ENCODE measurements at places on chromosomes 13 and 19. TPM values are rescaled to one million over a fixed set of nuclear protein-coding genes. Genes with fewer than 3 reads are reported as not detected.

GRCh38 chr19:38877781-38878574 is at the start of gene RINL:
Gene RINL, minus strand, starts transcription at chr19:38878275. Its CDS starts 1,533 bp downstream, at chr19:38876742.
- DNase-seq, result peak; percentile 42

- no peak for DNase-seq
These were observed 10.4 kb downstream of the ZNF93 start for GRCh38 chr19:19911150-19911549.

- no peak for DNase-seq
These were observed 191.5 kb downstream of the ZNF536 start for GRCh38 chr19:30563691-30564090.

DNA sequence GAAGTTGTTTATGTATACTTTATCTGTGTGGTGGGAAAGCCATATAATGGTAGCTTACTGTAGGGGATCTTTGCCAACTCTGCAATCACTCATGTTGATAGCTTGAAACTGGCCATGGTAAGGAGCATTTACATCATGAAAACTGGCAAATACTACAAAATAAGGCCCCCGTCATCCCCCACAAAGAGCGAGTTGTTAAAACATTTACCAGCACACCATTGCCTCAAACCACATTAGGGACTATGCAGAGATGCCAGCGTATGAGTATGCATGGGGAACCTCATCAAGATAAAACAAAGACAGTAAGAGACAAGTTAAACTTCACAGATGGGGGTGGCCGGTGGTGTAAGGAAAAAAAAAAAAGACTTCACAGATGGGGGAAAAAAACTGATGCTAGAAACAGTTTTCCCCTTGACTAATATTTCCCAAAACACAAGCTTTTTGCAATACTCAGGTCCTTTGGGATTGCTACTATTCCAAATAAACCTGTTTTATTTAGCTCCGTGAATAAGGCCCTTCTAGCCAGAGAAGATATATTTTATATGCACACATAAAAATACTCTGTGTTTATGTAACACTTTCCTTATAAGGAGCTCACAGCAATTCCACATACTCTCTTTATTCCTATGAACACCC is 70.6 kb upstream of the SERP2 start:
- no peak for DNase-seq

GRCh38 chr13:98026457-98026857 is 73.0 kb downstream of the IPO5 start:
- DNase-seq, result peak; percentile 55

GRCh38 chr19:46449228-46449627 is 20.5 kb upstream of the PNMA8C start:
- DNase-seq, result no peak

DNA sequence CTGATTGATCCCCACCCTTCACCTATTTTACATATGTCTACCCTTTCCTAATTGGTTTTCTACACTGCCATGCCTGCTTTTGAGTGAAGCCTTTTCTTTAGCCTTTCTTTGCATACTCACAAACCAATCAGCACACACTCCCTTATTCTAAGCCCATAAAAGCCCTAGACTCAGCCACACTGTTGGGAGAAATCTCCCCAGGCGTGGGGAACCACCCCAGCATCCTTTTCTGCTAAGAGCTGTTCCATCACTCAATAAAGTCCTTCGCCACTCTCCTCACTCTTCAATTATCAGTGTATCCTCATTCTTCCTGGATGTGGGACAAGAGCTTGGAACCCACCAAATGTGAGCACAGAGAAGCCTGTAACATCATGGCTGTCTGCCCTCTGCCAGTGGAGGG is 343.6 kb downstream of the SLITRK1 start:
- no peak for DNase-seq

- no peak for DNase-seq
These were observed 60.0 kb downstream of the FLT1 start for GRCh38 chr13:28434926-28435325.

DNA sequence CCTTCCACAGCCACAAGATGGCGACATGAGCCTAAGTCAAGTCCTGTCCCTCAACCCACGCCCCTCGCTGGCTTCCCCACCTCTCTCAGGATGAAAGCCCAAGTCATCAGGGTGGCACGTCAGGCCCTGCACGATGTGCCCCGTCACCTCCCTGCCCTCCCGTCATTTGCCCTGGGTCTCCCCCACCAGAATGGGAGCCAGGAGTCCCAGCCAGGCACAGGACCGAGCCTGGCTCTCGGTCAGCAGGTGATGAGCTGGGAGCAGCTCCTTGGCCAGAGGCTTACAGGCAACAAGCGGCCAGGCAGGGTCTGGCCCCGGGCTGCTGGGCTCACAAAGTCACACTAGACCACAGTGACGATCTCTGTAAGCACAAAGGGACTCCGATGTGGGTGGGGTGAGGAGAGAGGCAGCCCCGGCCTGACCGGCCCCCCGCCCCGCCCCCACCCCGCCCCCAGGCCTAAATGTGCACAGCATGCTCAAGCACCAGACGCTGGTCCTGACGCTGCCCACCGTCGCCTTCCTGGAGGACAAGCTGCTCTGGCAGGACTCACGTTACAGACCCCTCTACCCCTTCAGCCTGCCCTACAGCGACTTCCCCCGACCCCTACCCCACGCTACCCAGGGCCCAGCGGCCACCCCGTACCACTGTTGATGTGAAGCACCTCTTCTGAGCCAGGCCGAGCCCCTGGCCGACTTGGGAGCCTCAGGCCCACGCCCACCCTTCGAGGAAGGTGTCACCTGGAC is 7.3 kb downstream of the MRPL4 start:
- DNase-seq, result peak; percentile 93

GRCh38 chr19:33401683-33402420 is 28.3 kb downstream of the CEBPG start:
- DNase-seq, result no peak

DNA sequence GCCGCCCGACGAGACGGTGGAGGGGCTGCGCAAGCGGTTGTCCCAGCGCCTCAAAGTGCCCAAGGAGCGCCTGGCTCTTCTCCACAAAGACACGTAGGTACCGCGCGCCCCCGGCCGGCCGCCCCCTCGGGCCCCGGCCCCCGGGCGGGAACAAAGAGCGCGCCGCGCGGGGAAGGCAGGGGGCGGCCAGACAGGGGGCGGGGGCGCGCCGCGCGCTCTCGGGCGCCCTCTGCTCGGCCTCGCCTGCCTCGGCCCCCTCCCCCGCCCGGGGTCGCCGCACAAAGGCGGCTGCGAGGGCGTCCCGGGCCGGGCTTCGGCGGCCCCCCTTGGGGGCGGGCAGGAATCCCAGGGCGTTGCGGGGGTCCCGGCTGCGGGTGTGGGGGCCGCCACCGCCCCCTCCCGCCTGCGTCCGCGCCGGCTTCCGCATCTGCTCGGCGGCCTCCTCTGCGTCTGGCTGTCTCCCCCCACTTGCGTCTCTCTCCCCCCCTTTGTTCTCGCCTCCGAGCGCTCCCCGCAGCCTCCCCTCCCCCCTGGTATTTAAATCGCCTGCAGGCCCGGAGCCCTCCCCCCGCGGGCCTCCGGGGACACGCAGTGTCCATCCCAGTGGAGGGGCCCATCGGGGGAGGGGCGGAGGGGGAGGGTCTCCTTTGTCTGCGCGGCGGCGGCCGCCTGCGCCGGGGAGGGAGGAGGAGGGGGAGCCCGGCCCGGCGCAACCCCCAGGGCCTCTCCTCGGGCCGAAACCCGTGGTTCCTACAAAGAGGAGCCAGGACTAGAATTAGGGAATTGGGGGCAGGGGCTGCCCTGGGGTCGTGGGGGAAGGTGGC is 2.3 kb downstream of the MIDN start:
- DNase-seq, result peak; percentile 71

- peak; percentile 49 for DNase-seq
These were observed 108.0 kb downstream of the DNAJC3 start for GRCh38 chr13:95784900-95785290.

DNA sequence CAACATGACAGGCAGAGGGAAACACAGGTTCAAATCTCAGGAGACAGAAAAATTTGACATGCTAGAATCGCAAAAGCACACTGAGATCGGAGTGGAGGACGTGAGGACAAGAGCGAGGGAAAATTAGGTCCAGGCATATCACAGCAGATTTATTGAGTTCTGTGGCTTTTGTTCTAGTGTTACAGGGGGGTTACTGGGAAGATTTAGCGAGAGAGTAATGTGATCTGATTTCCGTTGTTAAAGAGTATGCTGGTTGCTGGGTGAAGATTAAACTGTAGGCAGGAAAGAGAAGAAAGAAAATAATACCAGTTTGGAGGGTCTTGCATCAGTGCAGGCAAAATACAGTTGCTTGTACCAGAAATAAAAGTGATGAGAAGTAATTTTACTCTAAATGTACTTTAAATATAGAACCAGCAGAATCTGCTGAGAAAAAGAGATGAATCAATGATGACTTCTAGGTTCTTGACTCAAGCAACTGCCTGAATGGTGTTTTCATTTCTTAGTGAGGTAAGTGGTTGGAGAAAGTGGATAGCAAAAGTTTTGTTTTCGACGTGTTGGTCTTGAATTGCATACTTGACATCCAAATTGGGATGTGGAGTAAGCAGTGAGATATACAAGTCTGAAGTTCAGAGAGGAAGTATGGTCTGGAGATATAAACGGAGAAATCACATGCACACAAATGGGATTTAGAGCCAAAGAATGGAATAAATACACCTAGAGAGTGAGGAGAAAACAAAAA is 35.7 kb downstream of the UFM1 start:
- DNase-seq, result no peak

Gene PSG1
- total RNA-seq, result not detected

Gene CD70
- total RNA-seq, result not detected

Gene SYCN
- total RNA-seq, result not detected

Gene FCER2
- not detected for total RNA-seq

Measured in lung microvascular endothelial cell (primary cell).